ENCODE measurements at places on chromosomes 13 and 19.

DNA sequence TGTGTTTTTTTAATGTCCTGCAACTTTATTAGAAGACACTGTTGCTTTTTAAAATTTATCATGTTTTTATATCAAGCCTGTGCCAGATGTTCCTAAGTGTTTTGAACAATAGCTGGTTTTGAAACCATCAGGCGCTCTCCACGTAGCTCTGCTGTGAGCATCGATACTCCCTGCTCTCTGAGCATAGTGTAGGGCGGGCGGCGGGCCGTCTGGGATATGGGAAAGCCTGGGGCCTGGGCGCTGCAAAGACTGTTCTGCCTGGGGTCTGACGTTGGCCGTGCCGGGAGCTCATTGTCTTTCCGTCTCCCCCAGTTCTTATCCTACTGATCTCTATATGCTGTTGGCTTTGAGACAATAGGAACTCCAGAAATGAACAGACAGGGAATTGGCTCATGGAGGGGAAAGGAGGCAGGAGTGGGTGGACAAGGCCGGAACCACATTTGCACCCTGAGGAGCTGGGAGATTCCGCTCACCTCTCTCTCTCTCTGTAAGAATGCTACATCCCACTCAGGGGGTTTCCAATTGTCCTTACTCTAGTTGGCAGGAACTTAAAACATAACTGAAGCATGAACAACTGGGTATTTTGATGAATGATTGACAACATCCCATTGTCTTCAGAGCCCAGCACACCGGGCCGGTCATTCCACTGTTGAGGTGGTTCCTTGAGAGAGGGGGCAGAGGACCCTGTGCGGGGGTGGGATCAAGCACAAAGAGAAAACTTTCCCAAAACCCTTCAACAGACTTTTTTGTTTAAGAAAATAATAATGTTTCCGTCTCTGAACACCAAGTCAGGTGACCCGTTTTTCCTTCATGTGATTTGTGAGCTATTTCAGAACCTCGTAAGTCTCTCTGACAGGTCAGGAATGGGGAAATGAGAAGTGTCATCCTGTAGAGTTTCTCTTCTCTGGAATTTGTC, 64.7 kb downstream of the COL4A2 start:
- DNase-seq, result no peak

GRCh38 chr19:45121827-45122345, 28.9 kb downstream of the PPP1R37 start:
- DNase-seq, result no peak

DNA sequence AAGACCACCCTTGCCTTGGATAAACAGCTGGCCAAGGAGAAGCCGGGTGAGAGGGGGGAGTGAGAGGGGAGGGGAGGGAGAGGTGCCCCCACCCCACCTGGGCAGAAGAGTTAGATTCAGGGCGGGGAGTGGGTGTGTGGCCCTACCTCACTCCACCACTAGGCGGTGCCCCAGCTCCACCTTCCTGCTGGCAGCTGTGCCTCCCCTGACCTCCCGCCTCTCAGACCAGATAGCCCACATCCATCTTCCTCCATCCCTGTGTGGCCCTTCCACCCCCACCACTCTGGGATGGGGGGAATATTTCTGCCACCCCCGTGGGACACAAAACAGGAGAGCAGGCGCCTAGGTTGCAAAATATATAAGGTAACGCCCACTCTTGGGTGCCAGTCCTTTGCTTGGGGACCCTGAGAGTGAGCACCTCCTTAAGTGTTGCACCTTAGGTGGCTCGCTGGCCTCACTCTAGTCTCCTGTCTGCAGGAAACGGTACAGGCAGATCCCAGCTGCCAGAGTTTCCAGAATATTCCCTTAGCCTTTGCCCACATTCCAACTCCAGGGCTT, 13.8 kb upstream of the EHD2 start:
- DNase-seq, result peak; percentile 42

GRCh38 chr19:1239420-1239795, 1.6 kb upstream of the CBARP start:
- DNase-seq, result no peak

DNA sequence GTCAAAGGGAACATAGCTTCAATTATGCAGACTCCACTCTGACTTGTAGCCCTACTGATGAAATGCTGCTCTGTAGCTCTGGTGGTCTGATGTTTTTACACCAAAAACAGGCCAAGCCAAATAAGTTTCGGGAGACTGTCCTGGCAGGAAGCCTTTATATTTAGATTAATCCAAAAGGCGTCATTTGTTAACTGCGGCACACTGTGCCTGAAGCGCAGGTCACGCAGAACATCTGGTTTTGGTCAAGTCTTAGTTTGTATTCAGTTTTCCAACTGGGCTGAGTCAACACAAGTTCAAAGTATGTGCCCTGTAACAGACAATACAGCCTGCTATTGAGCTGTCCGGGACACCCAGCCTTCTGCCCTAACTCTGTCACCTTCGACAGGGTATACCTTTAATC, 154.6 kb upstream of the IPO5 start:
- no peak for DNase-seq

DNA sequence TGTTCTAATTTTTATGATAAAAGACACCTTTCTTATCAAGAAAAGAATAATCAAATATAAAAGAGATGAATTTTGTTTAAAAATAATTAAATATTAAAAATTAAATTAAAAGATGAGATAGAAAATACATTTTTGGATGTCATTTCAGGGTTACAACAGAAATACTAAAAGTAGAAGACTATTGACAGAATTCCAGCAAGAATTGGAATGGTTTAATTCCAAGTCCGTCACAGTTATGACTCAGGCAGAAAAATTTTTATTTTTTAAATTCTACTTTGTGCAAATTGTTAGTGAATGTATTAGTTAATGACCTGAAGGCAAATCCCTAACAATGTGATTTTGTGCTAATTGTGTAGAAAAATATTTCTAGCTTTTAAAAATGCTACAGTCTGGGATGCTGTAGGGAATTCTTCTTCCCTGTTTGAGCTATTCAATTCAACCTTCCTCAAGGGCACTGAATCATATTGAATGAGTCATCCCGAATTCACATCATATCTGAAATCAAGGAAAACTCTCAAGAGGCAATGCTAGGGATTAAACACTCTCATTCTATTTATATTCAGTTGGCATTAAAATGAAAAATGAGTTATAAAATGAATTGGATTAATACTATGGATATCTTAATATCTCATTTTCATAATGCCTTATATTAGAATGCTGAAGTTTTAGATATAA, 633.5 kb upstream of the ATXN8OS start:
- no peak for DNase-seq

- no peak for DNase-seq
These were observed 24.7 kb downstream of the RASA3 start for GRCh38 chr13:114107686-114108081.

DNA sequence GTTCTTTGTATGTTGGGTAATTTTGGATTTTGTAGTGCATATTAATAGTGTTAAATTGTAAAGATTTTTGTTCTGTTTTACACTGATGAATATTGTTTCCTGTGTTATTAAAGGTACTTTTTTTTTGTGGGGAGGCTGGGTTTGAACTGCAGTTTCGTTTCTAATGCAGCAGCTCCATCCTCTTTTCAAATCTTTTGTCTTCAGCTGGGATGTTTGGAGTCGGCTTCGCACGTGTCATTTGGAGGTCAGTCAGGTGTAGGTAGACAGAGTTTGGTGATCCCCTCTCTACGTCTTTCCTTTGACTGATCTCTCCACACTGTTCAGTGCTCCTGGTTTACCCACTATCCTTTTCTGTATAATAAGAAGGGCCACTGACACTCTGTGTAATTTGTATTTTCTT, 30.3 kb downstream of the TDRD3 start:
- no peak for DNase-seq

GRCh38 chr13:65913173-65913572, 1317.0 kb downstream of the PCDH9 start:
- peak; percentile 19 for DNase-seq

DNA sequence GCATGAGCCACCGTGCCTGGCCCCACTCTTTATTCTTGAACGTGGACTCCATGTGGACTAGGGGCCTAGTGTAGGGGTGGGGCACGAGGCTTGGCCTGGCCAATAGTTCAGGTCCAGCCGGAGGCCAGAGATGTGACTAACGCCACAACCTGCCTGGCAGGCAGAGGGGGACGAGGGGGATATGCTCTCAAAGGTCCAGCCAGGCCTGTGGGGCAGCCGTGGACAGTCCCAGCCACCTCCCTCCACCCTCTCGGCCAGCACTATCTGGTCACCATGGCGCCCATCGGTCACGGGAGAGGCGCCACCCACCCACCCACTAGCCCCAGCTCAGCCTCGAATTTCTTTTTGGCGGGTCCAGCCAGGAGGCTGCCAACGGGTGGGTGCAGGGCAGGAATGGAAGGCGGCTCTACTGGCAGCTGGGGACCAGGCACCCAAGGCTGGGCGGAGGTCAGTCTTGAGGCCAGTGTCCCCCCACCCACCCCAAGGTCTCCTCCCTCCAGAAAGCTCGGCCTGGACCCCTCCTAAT, 2.2 kb upstream of the CERS1 start:
- no peak for DNase-seq

GRCh38 chr13:71861769-71862458, 5.1 kb downstream of the DACH1 start:
- DNase-seq, result no peak

GRCh38 chr19:18282021-18282787, 782 bp upstream of the JUND start:
- no peak for DNase-seq

GRCh38 chr13:45511310-45512097, 46.8 kb downstream of the COG3 start:
- DNase-seq, result peak; percentile 54

DNA sequence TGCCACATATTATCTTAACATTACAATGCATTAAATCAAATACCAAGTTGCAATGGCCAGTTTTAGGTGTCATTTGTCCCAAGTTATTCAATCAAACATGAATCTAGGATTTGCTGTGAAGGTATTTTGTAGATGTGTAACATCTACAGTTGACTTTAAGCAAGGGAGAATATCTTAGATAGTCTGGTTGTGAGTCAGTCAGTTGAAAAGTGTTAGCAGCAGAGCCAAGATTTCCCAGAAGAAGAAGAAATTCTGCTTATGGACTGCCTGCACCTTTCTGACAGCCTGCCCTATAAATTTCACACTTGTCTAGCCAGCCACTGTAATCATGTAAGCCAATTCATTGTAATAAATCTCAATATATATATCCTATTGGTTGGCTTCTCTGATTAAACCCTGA, 41.3 kb upstream of the INTS6 start:
- no peak for DNase-seq

- DNase-seq, result no peak
These were observed 317.4 kb downstream of the NALCN start for GRCh38 chr13:101098873-101099272.

GRCh38 chr13:32261567-32261966, 53.6 kb downstream of the ZAR1L start:
- no peak for DNase-seq

GRCh38 chr13:23842406-23842805, 46.8 kb downstream of the MIPEP start:
- no peak for DNase-seq

GRCh38 chr19:17279436-17279835, 2.3 kb upstream of the ANKLE1 start:
- DNase-seq, result no peak

DNA sequence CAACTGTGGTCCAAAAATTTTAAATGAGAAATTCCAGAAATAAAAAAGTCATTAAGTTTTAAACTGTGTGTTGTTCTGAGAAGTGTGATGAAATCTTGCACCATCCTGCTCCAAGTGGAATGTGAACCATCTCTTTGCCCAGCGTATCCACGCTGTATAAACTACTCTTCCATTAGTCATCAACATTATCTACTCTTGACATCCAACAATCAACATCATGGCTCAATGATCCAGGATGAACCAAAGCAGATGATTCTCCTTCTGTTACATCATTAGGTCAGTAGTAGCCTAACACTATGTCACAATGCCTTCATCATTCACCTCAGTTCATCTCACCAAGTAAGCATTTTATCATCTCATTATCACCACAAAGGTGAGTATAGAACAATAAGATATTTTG, 55.3 kb downstream of the SUCLA2 start:
- DNase-seq, result peak; percentile 54

- no peak for DNase-seq
These were observed 1.1 kb downstream of the KMT5C start for GRCh38 chr19:55340784-55341147.

- DNase-seq, result peak; percentile 34
These were observed 68.7 kb downstream of the RASL11A start for GRCh38 chr13:27339299-27339698.
